ENCODE measurements at places on chromosomes 11 and 22. TPM values are rescaled to one million over a fixed set of nuclear protein-coding genes. Genes with fewer than 3 reads are reported as not detected.

GRCh38 chr11:133137270-133137669 is 395.0 kb downstream of the OPCML start:
- DNase-seq: no peak

DNA sequence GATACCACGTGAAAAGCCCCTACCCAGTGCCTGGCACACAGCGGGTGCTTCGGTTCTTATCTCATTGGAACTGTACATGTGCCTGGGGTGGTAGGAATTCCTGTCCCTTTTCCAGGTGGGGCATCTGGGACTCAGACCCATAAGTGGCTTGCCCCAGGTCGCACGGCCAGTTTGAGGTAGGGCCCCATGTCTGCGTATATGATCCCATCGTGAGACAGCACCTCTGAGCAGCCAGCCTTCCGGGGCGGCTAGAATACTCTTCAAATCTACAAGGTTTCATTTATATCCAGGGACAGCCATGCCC is 33.5 kb upstream of the SMIM38 start:
- DNase-seq: no peak

Gene DDX25
- total RNA-seq: not detected

Gene BAIAP2L2
- 0.44 TPM for total RNA-seq

DNA sequence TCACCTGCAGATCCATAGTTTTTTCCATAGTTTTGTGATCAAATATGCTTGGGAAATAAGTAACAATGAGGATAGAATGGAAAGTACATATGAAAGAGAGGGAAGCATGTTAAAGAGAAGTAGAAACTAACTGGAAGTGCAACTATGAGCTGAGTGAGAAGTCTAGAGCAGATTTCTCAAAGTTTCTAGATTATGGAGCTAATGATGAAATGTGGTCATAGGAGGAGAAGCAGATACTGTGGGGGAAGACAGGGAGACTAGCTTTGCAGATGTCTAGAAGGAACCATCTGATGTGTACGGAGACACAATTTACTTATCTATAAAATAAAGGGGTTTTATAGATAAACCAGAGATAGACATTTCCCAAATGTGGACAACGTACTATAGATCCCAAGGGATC is 37.1 kb downstream of the RELT start:
- no peak for DNase-seq

DNA sequence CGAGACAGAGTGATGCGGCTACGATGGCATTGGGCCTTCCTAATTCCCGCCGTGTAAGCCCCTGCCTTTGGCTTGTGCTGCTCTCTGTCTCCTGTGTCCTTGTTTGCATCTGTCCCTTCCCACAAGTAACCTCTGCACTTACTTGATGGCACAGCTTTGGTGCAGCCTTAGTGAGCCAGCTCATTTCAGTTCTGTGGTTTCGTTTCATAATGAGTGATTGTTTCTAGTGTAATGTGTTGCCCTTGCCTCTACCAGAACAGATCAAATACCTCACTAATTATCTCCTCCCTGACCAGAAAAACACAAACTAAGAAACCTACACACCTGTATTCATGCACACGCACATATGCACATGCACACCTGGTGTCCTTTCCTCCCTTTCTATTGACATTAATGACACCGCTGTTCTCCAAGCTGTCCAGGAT is 58.8 kb downstream of the GRK3 start:
- DNase-seq: no peak

DNA sequence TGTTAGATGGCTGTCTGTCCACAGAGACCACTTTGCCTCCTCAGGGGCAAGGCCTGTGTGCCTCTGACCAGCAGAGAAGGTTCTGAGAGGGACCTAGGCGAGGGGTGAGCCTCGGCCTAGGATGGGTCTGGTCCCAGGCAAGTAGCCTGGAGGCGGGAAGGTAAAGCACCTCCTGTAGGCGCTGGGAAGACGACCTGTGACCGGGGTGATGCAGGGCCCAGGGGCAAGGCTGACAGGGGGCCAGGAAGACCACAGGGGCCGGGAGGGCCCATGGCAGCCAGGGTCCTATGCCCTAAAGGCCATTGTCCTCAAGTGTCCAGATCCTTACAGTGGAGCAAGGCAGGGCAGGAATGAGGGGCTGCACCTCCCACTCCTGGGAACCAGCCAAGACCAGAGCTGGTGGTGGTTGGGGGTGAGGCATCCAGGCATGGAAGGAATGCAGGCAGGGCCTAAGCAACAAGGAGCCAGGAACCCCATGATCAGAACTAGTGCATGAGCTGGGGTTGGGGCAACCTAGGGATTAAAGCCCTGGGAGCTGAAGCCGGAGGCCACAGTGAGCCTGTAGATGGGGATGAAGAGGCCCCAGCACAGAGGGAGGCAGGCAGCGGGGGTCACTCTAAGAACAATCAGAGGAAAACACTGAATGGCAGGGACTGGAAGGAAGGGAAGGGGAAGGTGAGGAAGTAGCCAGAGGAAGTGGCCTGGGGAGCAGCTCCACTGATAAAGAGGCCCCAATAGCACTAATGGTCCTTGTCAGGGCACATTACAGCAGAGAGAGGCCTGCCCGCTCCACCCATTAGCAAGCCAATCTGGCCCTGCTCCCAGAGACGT is 32.9 kb upstream of the KLHL35 start:
- DNase-seq: peak; percentile 43

GRCh38 chr22:41664490-41664889 is 24.2 kb downstream of the SNU13 start:
- DNase-seq: no peak

- DNase-seq: peak; percentile 63
Observed at GRCh38 chr11:86193297-86194095, 51.1 kb upstream of the EED start.

Gene PATL1
- total RNA-seq: 38.2 TPM
